ENCODE measurements at places on chromosomes 1 and 21.
A peak's percentile ranks its signal among the peaks of the same experiment; 100 is the strongest.

DNA sequence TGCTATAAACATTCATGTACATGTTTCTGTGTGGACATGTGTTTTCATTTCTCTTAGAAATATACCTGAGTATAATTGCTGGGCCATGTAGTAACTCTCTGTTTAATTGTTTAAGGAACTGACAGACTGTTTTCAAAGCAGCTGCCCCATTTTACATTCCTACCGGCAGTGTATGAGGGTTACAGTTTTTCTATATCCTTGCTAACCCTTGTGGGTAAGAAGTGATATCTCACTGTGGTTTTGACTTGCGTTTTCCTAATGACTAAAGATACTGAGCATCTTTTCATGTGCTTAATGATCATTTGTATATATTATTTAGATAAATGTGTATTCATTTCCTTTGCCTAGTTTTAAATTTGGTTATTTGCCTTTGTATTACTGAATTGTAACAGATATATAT is 81.7 kb downstream of the DNM3 start:
- DNase-seq: no peak

- DNase-seq: no peak
These were observed 30.0 kb upstream of the SLC19A1 start for GRCh38 chr21:45572231-45572630.

GRCh38 chr21:34126269-34126668 is 52.9 kb downstream of the MRPS6 start:
- DNase-seq: no peak

DNA sequence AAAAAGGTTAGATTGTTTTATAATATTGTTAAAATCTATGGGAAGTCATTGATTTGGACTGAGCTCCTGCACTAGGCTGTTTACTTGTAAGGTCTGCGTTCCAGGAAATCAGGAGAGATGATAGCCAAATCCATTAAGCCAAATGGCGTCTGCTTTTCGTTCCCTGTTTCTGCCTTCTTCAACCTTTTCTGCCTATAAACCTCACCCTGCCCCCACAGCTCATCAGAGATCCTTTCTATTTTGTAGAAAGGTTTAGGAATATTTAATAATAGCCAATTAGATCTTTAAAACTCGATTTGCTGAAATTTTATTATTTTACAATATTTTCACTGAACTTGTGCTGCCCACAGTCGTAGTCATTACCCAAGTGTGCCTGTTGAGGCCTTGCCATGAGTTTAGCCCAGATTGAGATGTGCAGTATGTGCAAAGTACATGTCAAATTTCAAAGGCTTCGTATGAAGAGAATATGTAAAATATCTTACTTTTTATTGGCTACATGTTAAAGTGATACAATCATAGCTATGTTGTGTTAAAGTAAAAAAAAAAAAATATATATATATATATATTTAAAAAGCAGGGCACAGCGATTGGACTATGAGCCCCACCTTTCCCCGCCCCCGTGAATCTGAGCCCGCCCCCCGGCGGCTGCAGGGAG is 444 bp upstream of the IARS2 start:
- DNase-seq: no peak

DNA sequence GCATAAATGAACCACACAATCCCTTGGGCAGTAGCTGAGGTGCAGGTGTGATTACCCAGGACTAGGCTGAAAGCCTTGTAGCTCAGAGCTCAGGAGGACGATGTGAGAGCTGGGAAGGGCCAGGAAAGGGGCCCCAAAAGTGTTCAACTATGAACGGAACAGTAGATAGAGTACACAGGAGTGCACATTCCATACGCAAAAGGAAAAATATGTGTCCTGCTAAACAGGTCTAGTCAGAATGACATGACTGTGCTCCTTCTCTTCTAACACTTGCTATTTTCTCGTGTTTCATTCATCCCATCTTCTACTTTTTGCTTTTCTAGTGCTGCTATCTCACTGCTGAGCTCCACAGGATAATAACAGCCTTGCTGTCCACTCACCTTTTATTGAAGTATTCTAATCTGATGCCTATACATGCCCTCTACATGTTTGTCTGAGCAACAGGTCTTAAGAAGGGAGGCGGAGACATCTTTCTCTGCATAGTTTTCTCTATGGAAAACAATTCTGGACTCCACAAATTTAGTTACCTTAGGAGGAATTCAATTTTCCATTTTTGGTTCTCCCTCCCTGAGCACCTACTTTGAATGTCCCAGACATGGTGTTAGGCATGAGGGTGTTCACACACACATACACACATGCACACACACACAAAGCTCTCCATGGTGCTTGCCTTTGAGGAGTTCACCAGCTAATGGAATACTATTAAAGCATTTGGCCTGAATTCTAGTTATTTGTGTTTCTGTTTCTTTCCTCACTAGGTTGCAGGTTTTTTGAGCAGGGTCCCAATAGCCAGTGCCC is 3.4 kb downstream of the S100A10 start:
- DNase-seq: no peak

DNA sequence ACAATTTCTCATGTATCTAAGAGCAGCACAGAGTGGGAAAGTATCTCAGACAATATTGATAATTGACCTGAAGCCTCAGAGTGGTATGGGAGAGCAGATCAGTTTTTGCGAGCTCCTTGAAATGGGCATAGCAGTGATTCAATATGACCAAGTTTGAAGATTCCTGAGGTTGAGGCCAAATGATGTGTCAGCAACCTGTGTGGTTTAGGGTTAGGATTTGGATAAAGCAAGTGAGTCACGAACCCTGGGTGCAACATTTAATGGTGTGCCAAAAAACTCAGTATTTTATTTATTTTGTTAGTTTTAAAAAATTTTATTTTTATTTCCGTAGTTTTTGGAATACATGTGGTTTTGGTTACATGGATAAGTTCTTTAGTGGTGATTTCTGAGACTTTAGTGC is 92.5 kb upstream of the C21orf91 start:
- DNase-seq: no peak

DNA sequence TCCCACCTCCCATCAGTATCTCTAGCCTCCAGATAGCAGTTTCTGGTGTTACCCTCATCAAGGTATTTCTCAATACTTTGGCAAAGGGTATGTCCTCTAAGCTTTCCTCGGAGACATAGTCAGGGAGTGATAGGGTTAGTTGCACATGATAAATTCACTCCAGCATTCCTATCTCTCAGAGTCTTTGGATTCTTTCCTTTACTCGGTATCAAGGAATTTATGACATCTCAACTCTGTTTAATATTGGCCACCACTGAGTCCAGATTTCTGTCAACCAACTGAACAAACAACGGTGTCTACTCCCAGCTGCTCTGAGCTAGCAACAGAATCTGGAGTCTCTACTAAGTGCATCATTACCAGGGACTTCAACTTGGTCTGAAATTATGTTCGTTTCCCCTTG is 233.4 kb downstream of the TM2D1 start:
- DNase-seq: no peak

GRCh38 chr1:201905234-201905890 is 16.7 kb downstream of the SHISA4 start:
- DNase-seq: no peak

- no peak for DNase-seq
These were observed 8.4 kb downstream of the NCSTN start for GRCh38 chr1:160351629-160352028.

DNA sequence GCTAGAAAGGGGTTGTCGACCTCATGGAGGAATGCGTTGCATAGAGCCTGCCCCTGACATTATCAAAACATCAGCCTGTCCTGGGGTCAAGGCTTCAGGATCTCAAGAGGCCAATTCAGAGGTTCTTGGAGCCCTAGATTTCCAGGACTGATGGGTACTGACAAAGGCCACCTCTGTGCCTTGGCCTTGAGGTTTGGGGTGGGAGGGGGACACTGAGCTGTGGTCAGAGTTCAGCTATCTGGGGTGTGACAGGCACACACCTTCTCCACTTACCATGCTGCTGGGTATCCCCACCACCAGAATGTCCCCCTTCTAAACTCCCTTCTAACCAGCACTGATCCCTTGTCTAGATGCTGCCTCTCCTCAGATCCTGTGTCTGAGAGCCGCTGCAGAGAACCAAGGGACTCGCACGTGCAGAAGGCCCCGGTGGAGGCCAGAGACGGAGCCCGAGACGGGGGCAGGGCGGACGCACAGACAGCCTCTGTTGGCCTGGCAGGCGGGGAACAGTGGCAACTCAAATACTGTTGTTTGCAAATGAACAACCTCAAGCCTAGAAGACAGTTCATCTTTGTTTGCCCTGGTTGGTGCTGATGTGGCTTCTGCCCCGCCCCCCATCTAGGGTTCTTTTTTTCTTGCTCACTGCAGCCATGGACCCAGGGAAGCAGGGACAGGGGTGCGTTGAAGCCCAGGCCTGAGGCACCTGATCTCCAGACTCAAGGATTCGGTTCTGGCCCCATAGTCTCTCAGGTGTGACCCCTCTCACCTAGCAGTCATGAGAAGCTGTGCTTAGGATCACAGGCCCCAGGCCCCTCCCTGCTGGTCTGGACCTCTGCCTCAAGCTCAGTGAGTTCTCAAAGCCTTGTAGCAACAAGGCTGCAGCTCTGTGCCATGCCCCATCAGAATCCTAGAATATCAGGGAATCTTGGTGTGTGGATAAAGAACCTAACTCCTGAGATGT is 28.1 kb upstream of the CSF1 start:
- no peak for DNase-seq

- peak; percentile 14 for DNase-seq
These were observed 123.0 kb upstream of the IGSF21 start for GRCh38 chr1:17984583-17984982.

DNA sequence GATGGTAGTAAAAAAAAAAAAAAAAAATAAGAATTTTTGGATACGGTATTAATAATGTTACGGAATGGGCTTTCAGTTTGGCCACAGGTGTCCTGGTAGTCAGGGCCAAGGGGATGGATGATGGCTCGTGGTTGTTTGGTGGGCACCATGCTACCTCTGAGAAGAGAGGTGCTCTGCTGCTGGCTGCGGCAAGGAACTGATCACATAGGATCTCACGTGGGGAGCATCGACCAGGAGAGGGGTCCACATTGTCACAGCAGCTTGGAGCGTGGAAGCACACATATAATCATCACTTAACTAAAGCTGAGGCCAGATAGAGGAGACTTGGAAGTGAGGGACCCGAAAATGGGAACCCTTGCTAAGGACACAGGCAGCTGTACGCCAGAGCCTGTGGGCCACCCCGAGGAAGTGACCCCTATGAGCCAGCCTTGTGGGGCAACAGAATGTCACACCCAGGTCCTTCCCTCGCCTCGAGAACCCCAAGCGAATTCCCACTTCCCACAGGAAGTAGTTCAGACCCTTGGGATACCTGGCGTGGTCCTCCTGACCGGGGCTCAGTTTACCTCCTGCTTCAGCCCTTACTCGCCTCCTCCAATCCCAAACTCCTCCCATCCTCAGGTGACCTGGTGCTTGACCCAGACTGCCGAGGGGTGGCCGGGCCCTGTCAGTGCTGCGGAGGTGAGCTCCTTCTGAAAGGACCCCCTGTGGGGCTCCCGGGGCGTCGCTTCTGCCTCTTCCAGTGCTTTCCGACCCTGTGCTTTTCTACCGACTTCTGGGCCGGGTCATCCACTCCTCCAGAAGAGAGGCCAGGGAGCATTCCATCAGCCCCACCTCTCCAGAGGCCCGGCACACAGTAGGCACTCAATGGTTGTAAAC is 222.0 kb downstream of the CAMTA1 start:
- DNase-seq: no peak

DNA sequence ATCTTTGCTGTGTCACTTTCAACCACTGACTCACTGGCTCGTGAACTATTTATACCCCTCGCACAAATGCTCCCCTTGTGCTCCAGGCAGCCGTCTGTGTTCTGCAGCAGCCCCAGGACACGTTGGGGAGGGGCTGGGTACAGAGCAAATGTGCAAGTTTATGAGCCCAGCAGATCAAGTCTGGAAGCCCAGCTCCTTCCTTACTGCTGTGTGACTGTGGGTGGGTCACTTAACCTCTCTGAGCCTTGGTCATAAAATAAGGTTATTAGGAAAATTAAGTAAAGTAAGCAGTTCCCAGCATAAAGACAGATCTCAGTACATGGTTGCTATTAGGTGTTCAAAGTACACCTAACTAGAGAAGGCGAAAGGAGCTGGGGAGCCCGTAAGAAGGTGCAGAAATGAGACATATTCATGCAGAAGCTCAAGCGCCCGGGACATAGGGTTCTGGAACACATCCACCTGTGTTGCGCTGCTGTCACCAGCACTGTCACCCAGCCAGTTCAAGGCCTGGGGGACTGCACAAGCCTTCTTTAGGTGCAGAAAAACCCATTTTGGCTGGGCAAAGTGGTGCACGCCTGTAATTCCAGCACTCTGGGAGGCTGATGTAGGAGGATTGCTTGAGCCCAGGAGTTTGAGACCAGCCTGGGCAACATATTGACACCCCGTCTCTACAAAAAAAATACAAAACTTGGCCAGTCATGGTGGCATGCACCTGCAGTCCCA is 13.8 kb downstream of the EFHD2 start:
- DNase-seq: no peak

- DNase-seq: no peak
These were observed 57.2 kb downstream of the EDN2 start for GRCh38 chr1:41427122-41427913.

DNA sequence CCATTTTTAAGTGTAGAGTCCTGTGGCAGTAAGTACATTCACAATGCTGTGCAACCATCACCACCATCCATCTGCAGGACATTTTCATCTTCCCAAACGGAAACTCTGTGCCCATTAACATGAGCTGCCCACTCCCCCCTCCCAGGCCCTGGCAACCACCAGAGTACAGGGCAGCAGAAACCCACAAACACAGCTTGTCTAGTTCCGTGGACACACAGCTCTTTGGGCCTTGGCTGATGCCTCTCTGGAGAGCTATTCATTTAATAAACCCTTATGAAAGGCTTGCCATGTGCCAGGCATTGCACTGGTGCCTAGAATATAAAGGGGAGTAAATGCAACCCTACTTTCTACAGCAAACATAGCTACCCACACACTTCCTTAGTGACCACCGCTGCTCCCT is 28.0 kb downstream of the STUM start:
- no peak for DNase-seq

DNA sequence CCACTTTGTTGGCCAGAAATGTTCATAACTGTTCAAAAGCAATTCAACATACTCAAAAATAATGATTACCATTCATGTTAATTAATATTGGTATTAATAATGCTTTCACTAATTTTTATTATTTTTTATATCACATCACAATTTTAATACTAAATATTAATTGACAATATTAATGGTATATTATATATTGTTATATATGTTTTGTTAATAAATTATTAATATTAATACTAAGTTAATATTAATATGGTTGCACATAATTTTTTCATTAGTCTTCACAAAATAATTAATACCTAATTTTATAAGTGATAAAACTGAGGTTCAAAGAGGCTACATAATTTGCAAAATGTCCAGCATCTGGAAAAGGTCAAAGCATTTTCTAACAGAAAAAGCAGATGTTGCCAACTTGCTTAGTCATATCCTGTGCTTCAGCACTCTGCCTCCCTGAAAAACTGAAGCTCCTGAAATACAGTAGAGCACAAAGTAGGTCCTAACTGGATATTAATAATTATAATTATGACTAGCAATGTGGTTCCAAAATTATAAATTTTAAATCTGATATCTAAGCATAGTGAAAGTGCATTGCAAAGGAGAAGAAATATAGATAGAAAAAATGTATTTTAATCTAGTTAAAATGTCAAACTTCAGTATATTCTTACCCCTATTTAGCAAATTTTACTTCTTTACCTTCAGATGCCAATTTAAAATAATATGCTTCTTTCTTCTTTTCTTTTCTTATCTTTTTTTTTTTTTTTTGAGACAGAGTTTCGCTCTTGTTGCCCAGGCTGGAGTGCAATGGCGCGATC is 123.2 kb upstream of the TNFSF4 start:
- DNase-seq: no peak
